ENCODE measurements at places on chromosomes 16 and 17.

GRCh38 chr16:7382521-7382920, 49.9 kb downstream of the RBFOX1 start:
- DNase-seq, result no peak

DNA sequence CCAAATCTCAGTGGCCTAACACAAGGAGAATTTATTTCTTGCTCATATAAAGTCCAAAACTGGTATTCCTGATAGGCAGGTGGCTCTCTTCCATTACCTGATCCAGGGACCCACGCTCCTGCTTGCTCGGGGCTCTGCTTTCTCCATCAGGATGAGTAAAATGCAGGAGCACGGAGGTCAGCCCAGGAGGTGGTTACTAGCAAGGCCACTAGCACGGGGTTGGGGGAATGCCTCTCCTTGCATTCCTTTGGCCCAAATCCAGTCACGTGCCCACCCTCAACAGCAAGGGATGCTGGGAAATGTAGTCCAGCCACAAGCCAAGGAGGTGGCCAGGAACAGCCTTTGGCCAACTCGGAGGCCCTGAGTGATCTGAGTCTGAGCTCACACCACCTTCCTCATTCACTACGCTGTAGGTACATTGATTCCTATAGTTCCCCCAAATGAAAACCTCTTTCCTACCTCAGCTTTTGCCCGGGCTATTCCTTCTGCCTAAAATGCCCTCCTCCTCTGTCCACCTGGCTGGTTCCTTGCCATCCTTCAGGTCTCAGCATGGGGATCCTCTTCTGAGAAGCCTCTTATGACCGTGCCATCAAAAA, 38.3 kb upstream of the HAPSTR1 start:
- peak; percentile 62 for DNase-seq

- no peak for DNase-seq
Measured at GRCh38 chr16:8796469-8797363, 723 bp downstream of the TMEM186 start.

DNA sequence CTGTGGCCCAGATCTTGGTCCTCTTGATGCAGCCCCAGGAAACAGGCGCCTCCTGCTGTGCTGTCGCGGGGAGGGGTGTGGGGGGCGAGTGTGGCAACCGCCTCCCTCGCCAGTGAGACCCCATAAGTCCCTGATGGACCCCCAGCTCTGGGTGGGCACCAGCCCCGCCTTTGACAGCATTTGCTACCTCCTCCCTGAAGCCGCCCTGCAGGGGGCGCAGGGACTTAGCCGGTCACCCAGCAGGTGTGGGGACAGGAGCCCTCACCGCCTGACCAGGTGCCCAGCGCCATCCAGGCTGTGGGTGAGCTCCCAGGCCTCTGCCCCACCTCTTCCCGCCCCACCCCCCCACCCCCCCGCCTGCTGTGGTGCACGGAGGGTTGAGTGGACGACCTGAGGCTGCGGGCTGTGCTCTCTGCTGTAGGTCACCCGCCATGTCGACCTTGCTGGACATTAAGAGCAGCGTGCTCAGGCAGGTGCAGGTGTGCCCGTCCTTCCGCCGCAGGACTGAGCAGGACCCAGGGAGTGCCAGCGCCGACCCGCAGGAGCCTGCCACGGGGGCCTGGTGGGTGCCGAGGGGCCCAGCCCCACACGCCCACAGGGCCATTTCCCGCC, 4.8 kb downstream of the BAIAP3 start:
- DNase-seq, result no peak

DNA sequence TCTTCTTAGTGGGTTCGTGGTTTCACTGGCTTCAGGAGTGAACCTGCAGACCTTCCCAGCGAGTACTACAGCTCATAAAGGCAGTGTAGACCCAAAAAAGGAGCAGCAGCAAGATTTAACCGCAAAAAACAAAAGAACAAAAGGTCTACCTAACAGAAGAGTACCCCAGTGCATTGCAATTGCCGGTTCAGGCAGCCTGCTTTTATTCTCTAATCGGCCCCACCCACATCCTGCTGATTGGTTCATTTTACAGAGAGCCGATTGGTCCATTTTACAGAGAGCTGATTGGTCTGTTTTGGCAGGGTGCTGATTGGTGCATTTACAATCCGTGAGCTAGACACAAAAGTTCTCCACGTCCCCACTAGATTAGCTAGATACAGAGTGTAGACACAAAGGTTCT, 2.0 kb upstream of the ARRB2 start:
- DNase-seq, result no peak

DNA sequence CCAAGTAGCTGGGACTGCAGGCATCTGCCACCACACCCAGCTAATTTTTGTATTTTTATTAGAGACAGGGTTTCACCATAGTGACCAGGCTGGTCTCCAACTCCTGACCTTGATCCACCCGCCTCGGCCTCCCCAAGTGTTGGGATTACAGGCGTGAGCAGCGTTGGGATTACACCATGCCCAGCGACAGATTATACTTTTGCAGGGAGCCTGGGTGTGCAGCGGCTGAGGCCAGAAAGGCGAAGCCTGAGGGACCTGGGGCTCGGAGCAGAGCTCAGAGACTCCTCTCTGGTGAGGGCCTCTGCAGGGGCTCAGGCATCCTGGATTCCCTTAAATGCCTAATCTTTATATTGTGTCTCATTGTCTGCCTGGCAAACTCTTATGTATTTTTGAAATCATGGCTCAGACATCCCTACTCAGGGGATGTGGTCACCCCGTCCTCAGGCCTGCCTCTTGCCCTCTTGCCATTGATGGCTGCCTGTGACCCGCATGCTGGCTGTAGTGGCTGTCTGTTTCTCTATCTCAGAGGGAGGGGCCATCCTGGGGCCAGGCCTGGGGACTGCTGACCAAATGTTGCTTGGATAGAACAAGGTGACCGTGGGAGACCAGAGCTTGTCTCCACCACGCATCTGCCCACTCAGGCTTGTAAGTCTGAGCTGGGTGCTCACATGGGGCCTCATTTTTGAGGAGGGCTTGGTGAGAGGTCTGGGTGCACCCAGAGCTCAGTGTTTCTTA, 42.6 kb downstream of the B9D1 start:
- no peak for DNase-seq

GRCh38 chr17:18910881-18911280, 41.1 kb upstream of the SLC5A10 start:
- no peak for DNase-seq

DNA sequence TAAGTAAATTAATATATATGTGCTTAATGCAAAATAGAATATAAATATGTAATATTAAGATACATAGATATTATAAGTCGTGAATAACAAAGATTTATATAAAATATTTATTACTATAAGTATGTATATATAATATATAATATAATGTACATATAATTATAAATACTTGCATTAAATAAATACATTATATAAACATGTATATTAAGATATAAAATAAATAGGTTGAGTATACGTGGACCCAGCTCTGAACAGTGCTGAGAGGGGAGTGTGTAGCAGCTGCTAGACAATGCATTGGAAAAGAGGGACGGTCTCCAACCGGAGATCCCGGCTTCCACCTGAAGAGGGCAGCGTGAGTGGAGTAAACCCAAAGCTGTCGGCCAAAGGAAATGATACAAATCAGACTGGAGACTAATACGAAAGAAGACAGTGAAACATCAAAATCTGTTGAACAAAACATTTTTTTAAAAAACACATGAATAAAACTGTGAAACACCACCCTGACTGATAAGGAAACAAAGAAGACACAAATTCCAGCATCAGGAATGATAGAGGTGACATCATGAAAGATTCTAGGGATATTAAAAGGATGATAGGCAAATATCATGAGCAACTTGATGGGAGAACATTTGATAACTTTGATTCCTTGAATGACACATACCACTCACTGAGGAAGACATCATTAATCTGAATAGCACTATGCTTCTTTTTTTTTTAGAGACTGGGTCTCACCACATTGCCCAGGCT, 125.4 kb upstream of the CHMP6 start:
- DNase-seq, result peak; percentile 46

DNA sequence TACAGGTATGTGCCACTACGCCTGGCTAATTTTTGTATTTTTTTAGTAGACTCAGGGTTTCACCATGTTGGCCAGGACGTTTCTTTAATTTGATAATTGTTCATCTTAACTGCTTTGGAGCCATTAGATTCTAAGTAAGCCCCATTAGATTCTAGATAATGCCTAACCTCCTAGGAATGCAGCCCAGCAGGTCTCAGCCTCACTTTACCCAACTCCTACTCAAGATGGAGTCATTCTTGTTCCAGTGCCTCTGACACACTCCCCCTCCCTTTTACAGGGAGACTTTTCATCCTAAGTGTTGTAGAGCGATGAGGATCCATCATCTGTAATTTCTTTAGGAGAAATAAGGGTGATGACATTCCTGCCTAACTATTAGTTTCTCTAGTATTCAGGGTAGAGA, 23.7 kb upstream of the MILR1 start:
- DNase-seq, result no peak

GRCh38 chr17:28935744-28936460, 15.4 kb downstream of the PHF12 start:
- DNase-seq, result no peak

GRCh38 chr17:15171167-15172047, 93.7 kb downstream of the PMP22 start:
- DNase-seq, result peak; percentile 53

DNA sequence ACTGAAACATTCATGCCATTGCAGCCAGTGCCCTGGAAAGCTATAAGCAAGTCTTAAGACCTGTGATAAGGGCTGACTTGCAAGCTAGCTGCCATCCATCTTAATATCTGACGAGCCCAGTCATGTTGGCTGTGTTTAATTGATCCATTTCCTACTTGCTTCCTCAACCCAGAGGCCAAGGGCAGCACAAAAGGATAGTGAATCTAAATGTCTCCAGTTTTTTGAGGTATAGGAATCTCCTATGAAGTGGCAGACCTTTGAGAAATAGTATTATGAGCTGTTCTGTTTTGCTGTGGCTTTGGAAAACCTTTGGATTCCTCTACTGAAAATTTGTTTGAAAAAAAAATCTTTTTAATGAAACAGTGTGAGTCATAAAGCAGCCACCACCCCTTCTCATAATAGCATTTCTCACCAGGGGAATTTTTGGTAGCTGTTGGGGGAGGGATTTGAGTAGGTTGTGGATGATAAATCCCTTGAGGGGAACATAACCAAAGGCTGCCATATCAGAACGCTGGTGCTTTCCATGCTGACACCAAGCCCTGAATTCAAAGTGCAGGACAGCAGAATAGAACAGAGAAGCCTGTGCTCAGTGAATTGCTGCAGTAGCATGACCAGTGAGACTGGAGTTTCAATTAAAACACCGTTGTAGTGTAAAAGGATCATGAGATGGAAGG, 12.9 kb downstream of the ZNRF1 start:
- DNase-seq, result peak; percentile 86

DNA sequence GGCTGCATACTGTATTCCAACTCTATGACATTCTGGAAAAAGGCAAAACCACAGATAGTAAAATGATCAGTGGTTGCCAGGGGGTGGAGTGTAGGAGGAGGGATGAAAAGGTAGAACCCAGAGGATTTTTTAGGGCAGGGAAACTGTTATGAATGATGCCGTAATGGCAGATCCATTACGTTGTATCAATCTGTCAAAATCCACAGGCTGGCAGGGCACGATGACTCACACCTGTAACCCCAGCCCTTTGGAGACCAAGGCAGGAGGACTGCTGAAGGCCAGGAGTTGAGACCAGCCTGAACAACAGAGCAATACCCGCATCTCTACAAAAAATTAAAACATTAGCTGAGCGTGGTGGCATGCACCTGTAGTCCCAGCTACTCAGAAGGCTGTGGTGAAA, 91.8 kb downstream of the RMI2 start:
- DNase-seq, result no peak

DNA sequence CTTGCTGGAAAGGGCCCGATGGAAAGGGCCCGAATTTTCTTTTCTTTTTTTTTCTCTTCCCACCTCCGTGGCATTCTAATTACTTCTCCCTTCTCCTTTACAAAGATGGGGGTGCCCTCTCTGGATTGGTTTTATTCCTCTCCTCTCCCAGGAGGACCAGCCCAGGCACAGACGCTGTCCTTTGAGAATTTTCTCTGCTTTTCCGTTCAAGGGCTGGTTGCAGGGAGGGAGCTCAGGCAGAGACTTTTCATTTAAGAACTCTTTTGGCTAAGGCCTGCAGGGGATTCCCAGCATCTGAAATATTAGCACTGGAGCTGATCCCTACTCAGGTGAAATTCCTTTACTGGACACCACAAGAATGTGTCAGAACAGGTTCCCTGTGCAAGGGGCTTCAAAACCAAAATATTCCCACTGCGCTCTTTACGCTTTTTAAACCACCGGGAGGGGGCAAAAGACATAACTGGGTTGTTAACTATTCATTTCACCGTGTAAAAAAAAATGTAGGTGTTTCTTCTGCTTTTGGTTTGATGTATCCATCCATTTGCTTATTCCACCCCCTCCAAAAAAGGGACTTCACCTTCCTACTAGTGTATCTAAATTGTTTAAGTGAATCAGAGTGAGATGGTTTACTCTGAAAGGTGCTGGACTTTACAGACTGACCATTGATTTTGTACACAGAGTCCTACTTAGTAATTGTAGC, 1.4 kb downstream of the NFAT5 start:
- DNase-seq, result peak; percentile 24

DNA sequence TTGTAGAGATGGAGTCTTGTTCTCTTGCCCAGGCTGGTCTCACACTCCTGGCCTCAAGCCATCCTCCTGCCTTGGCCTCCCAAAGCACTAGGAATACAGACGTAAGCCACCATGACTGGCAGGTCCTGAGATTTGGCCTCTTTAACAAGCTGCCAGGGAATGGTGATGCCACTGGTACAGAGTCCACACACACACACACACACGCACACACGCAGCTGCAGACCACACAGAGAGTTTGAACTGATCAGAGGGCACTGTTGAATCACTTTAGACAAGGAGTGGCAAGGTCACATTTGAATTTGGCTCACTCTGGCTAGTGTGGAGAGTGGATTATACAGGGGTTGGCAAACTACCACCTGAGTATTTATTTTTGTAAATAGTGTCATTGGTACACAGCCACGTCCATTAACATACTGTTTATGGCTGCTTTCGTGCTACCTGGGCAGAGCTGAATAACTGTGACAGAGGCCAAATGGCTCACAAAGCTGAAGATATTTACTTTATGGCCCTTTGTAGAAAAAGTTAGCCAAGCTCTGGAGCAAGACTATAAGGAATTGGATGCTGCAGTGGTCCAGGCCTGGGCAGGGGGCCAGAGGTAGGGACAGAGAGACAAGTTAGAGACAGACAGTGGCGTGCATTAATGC, 9.9 kb downstream of the ITPRIPL2 start:
- no peak for DNase-seq

DNA sequence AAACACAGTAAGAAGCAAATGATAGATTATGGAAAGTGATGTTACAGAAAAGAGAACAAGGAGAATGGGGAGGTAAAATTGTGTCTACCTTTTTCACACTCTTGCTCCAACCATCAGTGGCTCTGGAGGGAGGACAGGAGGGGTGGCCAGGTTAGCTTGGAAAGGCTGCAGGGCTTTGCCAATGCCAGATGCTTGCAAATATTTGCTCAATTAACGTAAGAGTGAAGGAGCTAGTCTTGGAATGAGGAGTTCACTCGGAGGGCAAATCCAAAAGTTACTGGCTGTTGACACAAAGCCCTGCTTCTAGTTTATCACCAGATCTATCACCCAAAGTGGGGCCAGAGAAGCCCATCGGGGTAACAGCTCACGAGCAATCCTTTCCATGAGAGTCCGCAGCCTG, 7.4 kb upstream of the TNRC6C start:
- DNase-seq, result no peak

GRCh38 chr16:67181346-67181745, 2.4 kb downstream of the MATCAP1 start:
- peak; percentile 72 for DNase-seq
